ENCODE measurements at places on chromosomes 5 and 9. TPM values are rescaled to one million over a fixed set of nuclear protein-coding genes. Genes with fewer than 3 reads are reported as not detected.

GDF9 gene
- not detected for total RNA-seq

DNA sequence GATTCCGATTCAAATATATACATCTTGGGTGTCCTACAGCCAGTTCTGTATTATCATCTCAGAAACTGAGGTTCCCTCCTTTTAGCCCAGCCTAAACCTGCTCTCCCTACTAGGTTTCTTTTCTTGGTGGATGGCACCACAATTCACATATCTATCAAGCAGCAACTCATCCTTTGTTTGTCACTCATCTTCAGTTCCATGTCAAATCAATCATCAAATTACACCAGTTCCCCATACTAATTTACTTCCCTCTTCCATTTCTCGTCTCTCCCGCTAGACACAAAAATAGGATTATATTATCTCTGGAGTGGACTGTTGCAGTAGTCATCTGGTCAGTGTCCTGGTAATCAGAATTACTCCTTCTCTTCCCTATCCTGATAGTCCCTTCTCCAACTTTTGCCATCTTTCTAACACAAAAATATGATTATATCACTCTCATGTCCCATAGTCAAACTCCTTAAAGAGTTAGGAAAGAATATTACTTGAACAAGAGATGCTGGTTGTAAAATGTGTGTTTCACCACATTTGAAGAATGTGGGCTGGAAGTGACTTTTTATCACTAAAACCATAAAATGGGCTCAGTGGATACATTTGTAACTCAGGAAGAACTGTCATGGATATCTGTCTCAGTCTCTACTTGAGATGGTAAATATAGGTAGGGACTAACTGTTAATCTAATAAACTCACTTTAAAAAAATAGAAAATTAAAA lies 69.1 kb upstream of the RICTOR start:
- no peaks in the 10 kb centered on the region for H3K4me1 ChIP-seq
- no peaks in the 10 kb centered on the region for H3K36me3 ChIP-seq
- no peak overlapping the region for H3K27ac ChIP-seq
- no peak for DNase-seq
- no peak overlapping the region for H3K4me3 ChIP-seq

DNA sequence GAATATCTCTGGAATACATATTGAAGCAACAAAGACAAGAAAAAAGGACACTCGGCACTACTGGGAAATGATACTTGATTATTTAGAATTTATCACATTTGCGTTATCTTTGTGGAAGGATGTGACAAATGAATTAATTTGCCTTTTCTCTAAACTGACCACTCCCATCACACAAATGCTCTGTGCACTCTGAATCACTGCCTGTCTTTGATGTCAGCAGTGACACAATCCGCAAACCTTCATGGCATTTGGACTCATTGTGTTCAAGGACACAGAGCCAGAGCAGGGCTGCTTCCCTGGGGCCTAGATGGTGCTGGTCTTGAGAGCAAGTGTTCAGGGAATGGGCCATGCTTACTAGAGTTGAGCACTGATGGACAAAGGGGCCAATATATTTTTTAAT lies 4.9 kb upstream of the KIF4B start:
- H3K4me3 ChIP-seq, result no peak overlapping the region
- no peaks in the 10 kb centered on the region for H3K27me3 ChIP-seq
- no peaks in the 10 kb centered on the region for H3K4me1 ChIP-seq
- no peak for DNase-seq
- H3K27ac ChIP-seq, result no peak overlapping the region

DNA sequence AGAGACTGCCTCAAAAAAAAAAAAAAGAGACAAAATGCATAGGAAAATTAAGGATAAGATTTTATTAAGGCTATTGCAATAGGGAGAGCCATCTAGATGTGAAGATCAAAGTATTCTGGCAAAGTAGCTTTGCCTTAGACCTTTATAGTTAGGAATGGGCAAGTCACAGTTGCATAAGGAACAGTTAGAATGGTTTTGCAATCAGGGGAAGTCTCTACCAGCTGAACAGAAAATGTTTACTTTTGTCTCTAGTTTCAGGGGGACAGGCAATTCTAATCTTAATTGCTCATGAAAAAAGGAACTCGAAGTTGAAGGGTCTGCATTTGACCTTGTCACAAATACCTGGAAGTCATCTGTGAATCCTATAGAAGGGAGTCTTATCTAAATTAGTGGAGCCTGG lies 13.1 kb upstream of the ATP6V1G1 start:
- H3K4me3 ChIP-seq, result no peak overlapping the region
- H3K36me3 ChIP-seq, result no peaks in the 10 kb centered on the region
- H3K4me1 ChIP-seq, result no peaks in the 10 kb centered on the region
- no peak for DNase-seq

GRCh38 chr9:135379540-135380267 lies 99.9 kb upstream of the PPP1R26 start:
- no peak overlapping the region for H3K27ac ChIP-seq
- H3K4me3 ChIP-seq, result no peak overlapping the region
- DNase-seq, result no peak
- no peaks in the 10 kb centered on the region for H3K27me3 ChIP-seq
- H3K36me3 ChIP-seq, result no peaks in the 10 kb centered on the region

DNA sequence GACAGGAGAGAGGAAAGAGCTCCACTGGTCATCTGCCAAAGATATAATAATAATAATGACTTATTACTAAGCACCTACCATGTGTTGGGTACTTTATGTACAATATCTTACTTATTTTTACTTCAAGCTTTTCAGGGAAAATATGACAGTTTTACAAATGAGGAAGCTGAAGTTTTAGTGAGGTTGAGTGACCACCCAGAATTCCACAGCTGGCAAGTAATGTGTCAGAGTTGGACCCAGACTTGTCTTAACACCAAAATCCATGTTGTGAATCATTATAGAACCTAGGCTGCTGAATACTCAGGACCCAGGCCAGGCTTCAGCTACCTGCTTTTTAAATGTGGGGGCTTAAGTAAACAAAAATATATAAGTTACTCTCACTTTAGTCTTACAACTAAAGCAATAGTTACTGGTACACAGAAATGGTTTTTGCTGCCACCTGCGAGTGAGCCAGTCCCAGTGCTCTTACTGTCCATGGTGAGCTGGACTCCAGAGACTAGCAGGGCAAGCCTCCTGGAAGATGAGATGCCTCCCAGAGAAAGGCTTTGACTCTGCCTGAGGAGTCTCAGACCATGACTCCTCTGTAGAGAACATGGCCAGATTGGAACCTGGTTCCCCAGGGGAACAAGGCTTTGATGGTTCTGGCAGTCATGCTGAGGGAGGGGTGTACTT lies 29.9 kb downstream of the RUSC2 start:
- peak overlapping the region; percentile 91 for H3K27ac ChIP-seq
- DNase-seq, result no peak
- no peaks in the 10 kb centered on the region for H3K27me3 ChIP-seq
- peak overlapping the region; percentile 13 for H3K4me3 ChIP-seq
- peaks cover 72% of the 10 kb centered on the region for H3K4me1 ChIP-seq

BHMT gene
- 0.41 TPM for total RNA-seq

DRD1 gene
- total RNA-seq, result 0.41 TPM

NR2F1-AS1 gene
- 0.54 TPM for total RNA-seq

GRCh38 chr5:103943230-103943629 lies 380.6 kb upstream of the NUDT12 start:
- no peaks in the 10 kb centered on the region for H3K4me1 ChIP-seq
- H3K36me3 ChIP-seq, result no peaks in the 10 kb centered on the region
- no peak for DNase-seq
- no peak overlapping the region for H3K4me3 ChIP-seq

DMRT3 gene
- total RNA-seq, result 0.28 TPM

IFNA2 gene
- not detected for total RNA-seq

All from thoracic aorta (tissue), 2 donors.